ENCODE measurements at places on chromosomes 12 and 14.

DNA sequence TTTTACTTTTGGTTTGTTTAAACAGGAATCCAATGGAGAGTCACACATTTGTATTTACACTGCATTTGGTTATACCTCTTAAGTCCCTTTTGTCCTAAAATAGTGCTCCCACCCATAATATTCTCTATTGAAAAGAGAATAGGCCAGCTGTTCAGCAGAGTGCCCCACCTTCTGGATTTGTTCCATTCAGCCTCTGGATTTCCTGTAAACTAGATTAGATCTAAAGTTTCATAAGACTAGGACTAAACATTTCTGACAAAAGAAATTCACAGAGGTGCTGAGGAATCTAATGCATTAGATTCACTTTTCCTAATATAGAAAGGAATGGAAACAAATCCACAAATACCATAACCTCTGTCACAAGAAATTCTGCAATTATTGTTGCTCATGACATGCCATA, 38.1 kb downstream of the GCH1 start:
- DNase-seq, result no peak

- DNase-seq, result no peak
Observed at GRCh38 chr12:68326716-68327115, 5.4 kb downstream of the MDM1 start.

- DNase-seq, result no peak
Observed at GRCh38 chr14:78782551-78782950, 612.4 kb downstream of the NRXN3 start.

GRCh38 chr12:69966839-69967238, 141.8 kb downstream of the MYRFL start:
- DNase-seq, result no peak

DNA sequence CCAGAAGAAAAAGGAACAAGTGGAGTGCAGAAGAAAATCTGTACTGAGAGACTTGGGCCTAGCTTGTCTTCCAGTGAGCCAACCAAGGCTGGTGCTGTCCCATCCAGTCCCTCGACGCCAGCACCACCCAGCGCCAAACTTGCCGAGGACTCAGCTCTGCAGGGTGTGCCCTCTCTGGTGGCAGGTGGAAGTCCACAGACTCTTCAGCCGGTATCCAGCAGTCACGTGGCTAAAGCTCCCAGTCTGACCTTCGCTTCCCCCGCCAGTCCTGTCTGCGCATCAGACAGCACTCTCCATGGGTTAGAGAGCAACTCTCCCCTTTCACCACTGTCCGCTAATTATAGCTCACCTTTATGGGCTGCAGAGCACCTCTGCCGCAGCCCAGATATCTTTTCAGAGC, 15.6 kb downstream of the CIPC start:
- no peak for DNase-seq

GRCh38 chr14:95189367-95190132, 32.2 kb upstream of the DICER1 start:
- no peak for DNase-seq

DNA sequence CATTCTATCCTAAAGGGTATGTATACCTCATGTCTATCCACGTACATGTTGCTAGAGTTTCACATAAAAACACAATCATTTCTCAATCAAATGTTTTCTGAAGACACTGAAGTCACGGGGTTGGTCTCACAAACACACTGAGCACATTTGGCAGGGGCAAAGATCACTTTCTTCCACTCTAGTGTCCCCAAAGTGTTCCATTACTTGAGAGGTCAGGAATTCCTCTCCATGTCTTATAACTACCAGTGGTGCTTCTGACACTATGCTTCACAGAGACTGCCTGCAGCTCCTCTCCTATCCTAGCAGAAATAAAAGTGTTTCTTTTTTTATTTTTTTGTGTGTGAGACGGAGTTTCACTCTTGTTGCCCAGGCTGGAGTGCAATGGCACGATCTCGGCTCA, 19.1 kb downstream of the ZFYVE1 start:
- no peak for DNase-seq

DNA sequence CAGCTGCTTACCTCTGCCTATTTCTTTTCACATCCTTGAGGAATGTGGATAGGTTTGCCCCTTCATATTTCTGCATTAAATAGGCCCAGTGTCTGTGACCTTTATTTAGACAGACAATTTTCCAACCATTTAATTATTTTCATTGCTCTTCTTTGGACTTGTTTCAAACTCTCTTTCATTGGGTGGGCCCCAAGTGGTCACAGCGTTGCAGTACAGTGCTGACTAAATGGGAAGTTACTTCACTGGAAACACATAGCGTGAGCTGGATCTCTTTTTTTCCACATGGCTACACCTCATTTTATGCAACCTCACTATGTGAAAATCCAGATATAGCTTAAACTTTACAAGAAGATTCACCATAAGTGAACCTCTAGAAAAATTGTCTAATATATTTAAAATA, 438.9 kb downstream of the ADAMTS20 start:
- no peak for DNase-seq

DNA sequence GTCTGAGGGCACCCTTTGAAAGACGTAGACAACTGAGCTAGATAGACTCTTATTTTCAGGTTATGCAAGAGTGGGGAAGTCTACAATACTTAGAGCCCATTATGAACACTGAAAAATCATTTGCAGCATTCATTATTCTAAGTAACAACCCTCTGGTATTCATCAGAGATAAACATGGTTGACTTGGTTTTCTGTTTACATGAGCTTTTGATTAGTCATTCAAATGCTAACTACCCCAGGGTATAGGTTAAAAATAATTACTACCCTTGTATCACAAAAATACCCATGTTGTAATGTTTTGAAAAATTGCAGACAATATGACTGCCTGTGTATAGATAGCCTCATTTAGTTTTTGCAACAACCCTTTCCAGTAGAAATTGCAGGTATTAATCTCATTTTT, 78.5 kb downstream of the PPFIBP1 start:
- no peak for DNase-seq

GRCh38 chr14:50366589-50366988, 30.1 kb downstream of the CDKL1 start:
- no peak for DNase-seq

GRCh38 chr12:48121522-48121921, 2.4 kb downstream of the PFKM start:
- DNase-seq, result no peak

GRCh38 chr14:67532606-67532997, 488 bp upstream of the PLEKHH1 start:
- no peak for DNase-seq

DNA sequence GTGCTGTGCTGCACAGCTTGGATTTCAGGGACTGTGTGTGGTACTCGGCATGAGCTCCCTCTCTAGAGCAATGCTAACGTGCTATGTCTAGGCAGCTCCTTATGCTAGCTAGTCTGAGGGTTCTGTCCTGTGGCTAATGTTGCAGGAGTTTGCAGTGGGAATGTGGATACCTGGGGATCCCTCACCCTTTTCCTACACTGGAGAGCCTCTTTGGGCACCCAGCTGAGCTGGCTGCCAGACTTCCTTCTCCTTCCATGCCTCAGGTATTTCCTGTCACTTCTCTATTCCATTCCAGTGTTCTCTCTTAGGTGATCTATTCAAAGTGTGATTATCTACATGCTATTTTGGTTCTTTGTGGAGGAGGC, 64.9 kb downstream of the FBXO33 start:
- DNase-seq, result no peak

DNA sequence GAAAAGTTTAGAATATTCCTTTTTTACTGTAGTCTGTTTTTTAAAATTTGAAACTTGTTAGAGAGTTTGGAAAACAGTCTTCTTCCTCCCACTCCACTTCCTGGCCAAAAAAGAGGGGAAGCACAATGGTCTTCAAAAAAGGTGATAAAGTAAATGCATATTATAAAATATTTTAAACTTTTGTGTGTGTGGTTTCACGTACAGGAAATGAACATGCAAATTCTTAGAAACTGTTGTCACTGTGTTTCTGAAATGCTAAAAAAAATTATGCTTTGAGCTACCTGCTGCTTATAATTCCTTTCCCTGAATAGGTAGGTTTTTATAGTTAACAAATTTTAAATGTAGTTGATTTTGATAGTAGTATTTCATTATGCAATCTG, 2.9 kb downstream of the FGFR1OP2 start:
- DNase-seq, result no peak

- DNase-seq, result no peak
Observed at GRCh38 chr12:103794309-103795213, 46.5 kb downstream of the NT5DC3 start.

- no peak for DNase-seq
Observed at GRCh38 chr14:20799456-20799891, 3.2 kb downstream of the RNASE1 start.

- DNase-seq, result no peak
Observed at GRCh38 chr12:1107669-1108068, 116.6 kb downstream of the ERC1 start.

DNA sequence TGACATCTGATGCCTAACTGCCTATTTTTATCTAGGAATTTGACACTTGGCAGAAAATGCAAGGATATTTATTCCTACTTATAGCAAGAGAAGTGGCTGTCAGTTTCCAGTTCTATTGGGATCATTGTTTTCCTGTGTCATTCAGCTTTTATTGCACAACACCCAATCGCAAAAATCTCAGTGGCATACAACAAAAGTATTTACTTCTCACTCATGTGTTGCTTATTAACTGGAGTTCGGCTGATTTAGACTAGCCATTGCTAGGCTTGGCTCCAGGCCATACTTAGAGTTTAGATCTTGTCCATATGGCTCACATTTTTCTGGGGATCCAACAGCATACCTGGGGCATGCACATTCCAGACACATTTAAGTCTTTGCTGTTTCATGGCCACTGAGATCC, 218.6 kb upstream of the SYT1 start:
- no peak for DNase-seq

- DNase-seq, result no peak
Observed at GRCh38 chr12:25496098-25496587, 56.9 kb downstream of the LMNTD1 start.

- DNase-seq, result no peak
Observed at GRCh38 chr12:31275491-31275890, 50.5 kb downstream of the SINHCAF start.

- DNase-seq, result no peak
Observed at GRCh38 chr12:43840338-43840737, 4.5 kb downstream of the TMEM117 start.

- no peak for DNase-seq
Observed at GRCh38 chr14:90040411-90040810, 21.4 kb upstream of the KCNK13 start.

- DNase-seq, result no peak
Observed at GRCh38 chr12:55428331-55429243, 2.5 kb downstream of the OR6C76 start.

- no peak for DNase-seq
Observed at GRCh38 chr14:41378526-41378925, 228.2 kb upstream of the LRFN5 start.

GRCh38 chr12:103495469-103496456, at the start of gene C12orf42:
Gene C12orf42, minus strand, starts transcription at chr12:103495968. Its CDS starts 17,542 bp downstream, at chr12:103478426.
- DNase-seq, result no peak

GRCh38 chr14:101563654-101564443, 2.6 kb downstream of the DIO3 start:
- DNase-seq, result no peak

GRCh38 chr12:101841069-101841468, 10.3 kb upstream of the GNPTAB start:
- no peak for DNase-seq

GRCh38 chr12:121611306-121611705, 15.0 kb upstream of the ORAI1 start:
- no peak for DNase-seq

DNA sequence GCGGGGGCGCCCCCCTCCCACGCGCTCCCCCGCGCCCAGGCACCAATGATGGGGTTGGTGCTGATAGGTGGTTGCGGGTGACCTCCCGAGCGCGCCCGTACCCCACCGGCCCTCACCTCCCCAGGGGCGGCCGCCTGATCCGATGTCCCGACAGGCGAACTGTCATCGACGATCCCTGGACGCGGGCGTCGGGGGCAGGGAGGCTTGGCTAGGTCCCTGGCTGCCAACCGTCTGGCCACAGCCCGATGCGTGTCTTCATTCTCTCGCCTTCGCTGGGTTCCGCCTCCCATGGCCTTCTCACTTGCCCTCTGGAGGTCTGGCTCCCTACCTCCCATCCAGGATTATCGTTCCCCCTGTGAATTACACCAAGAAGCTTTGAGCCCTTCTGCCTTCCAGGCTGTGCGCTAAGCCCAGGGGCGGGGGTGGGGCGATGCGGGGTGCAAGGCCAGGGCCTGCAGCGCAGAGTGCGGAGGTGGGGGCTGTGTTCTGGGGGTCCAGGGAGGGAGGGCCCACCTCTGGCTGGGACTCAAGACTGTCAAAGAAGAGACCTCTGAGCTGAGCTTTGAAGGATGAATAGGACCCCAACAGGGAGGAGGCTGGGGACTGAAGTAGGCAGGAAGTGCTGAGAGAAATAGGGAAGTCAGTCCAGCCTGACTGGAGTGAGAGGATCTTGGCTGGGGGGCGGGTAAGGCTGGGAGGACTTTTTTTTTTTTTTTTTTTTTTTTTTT, 7.7 kb upstream of the RACGAP1 start:
- no peak for DNase-seq

DNA sequence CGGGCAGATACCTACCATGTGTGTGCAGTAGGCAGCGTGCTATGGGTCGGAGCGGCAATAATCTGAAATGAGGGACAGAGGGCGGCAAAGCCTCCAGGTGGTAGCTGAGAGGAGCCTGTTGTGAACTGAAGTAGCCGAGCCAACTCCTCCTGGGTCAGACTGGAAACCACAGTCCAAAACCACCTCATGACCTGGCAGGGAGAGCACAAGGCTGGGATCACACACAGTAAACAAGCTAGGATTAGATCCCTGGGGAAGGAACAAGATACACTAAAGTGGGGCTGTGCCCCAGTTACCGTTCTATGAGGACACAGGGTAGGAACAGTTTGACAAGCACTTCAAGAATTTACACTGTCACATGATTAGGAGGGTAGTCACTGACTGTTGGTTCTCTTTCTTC, 49.0 kb downstream of the AREL1 start:
- no peak for DNase-seq

DNA sequence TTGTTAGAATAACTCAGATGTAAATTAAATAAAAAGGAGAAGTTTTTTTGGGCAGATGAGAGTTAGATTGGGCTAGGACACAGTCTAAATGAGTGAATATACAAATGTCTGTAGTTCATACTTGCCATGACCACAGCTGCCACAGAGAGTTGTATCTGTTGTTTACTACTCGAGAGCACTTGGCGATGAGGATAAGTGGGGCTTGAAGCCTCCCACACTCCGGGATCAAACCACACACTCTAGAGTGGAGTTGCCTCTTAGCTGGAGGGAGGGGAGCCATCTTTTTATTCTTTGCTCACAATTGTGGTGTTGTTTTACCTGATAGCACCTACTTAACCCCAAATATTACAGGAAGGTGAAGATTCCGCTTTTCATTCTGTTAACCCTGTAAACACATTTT, 27.5 kb downstream of the BEST3 start:
- DNase-seq, result no peak

DNA sequence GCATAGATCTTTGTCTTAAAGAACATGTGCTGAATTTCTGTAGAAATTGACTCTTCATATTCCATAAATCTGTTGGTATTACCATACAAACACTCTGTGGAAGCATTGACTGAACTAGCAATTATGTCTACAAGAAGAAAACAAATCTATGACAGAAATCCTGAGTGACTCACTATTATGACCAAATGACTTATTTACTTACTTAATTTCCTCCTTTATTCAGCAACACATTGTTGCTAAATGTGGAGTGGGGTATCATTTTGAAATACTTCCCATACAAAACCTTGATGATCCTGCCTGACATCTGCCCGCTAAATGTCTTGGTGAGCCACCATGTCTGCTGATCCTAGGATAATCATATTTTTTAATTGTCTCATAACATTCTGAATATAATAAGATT, 99.1 kb upstream of the SLCO1C1 start:
- no peak for DNase-seq

- DNase-seq, result no peak
Observed at GRCh38 chr14:56608689-56609088, 29.1 kb downstream of the TMEM260 start.

- no peak for DNase-seq
Observed at GRCh38 chr12:47033789-47034555, 45.4 kb upstream of the PCED1B start.
